ENCODE measurements at places on chromosomes 12 and 14.
A peak's percentile ranks its signal among the peaks of the same experiment; 100 is the strongest.

GRCh38 chr12:24109381-24110039 lies 160.0 kb upstream of the SOX5 start:
- DNase-seq = no peak

DNA sequence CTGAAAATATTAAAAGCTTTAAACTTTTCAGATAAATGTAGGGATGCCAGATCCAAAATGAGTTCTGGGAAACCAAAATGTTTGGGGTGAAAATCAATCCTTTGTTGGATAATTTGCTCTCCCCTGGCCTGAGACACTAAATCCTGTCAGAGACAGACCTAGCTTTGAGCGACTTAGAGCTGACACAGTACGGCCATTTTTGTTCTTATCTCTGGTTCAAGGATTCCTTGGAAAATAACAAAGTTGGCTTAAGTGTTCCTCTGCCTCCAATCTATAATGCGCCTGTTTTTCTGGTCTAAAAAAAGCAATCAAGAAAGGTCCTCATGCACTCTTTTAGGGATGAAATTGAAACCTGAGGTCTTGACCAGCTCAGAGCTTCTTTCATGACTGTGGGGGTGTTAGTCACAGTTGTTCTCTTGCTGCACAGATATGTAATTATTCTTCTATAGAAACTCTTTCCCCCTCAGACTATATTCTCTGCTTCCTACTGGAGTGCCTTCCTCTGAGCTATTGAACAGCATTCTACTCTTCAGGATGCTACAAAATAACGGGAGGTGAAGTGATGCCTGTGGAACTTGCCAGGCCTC lies 52.3 kb upstream of the EGLN3 start:
- no peak for DNase-seq

- no peak for DNase-seq
Observed at GRCh38 chr12:125256634-125256936, 191.3 kb downstream of the AACS start.

- DNase-seq = no peak
Observed at GRCh38 chr12:94769047-94769420, 118.7 kb upstream of the TMCC3 start.

GRCh38 chr14:46250113-46250703 lies 401.4 kb downstream of the RPL10L start:
- DNase-seq = no peak

- no peak for DNase-seq
Observed at GRCh38 chr12:118136559-118137003, 657 bp downstream of the PEBP1 start.

GRCh38 chr12:44287545-44287944 lies 451.7 kb downstream of the TMEM117 start:
- DNase-seq = no peak

GRCh38 chr12:79001404-79001803 lies 136.8 kb downstream of the SYT1 start:
- DNase-seq = peak; percentile 21

- no peak for DNase-seq
Observed at GRCh38 chr12:103205906-103206305, 248.4 kb downstream of the ASCL1 start.

DNA sequence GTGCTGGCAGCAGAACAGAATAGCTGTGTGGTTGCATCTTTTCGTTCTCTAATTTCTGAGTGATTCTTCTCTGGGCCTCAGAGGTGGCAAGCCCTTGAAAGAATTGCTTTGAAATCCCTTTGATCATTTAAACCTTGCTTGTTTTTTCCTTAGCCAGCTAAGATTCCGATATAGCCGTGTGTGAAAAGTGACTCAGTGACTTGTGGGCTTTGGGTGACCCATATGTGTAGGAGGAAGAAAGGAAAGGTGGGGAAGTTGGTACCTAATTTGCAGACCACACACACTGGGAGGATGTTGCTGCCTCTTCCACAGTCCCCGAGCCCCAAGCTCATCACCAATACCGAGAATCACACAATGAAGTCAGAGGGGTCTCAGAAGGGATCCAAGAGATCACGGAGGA lies 18.8 kb downstream of the SLC24A4 start:
- DNase-seq = no peak

DNA sequence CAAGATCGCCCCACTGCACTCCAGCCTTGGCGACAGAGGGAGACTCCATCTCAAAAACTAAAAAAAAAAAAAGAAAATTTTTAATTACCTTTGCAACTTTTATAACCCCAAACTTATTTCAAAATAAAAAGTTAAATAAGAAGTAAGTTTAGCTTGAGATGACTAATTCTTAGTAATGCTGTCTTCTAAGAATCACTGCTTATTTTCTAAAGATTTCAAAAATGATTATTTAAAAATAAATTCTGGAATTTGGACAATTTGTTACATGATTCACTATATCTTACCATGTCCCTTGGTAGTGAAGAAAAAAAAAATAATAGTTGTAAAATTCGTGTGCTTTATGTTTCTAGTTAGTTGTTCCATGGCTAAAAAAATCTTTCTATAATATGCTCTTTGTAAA lies 11.6 kb upstream of the HECTD1 start:
- no peak for DNase-seq

GRCh38 chr12:124040737-124041136 lies 67.7 kb downstream of the ZNF664 start:
- DNase-seq = no peak

GRCh38 chr14:102591372-102591943 lies 991 bp upstream of the RCOR1 start:
- DNase-seq = no peak

- no peak for DNase-seq
Observed at GRCh38 chr14:32744811-32745445, 193.8 kb upstream of the NPAS3 start.

DNA sequence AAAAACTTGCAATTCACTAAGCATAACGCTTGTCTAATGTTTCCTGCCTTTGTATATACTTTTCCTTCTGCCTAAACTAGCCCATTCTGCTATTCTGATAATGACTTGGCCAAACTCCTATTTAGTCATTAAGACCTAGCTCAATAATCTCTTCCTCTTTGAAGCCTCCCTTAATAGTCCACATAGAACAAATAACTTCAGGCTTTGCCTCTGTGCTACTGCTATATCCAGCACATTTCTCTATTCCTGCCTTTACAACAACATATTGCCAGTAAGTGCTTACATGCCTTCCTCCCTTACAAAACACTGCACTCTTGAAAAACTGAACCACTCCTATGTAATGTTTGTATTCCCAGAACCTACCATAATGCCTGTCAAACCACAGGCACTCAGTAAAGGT lies 13.8 kb downstream of the PRICKLE1 start:
- DNase-seq = peak; percentile 39

DNA sequence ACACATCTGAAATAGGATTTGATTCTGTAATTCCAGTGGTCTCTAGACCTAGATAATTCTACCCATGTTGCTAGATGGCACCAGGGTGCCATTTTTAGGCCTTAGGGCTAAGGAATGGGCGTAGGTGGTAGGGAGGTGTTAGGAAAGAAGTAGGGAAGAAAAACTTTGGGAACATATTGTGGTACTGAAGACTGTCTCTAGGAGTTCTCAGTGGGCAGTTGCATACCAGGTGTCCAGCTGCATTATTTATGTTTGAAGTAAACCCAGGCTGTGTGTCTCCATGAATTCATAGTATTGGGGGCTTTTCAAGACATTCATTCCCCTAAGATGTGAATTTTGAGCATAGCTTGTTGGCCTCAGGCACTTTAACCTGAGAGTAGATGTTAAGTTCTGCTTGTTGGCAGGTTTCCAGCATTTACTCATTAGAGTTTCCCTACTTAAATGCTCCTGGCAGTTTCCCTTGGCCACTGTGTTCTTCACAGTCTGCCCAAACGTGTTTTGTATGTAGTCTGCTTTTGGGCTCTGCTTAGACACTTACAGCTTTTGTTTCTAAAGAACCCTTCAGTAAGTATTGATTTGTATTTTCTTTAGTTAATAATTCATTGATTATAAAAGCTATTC lies 31.5 kb upstream of the CCT2 start:
- peak; percentile 25 for DNase-seq

All from NCI-H2029 treated with DMSO at 0.1 percent for 48 hours (cell line).